ENCODE measurements at places on chromosomes 12 and 14. TPM values are rescaled to one million over a fixed set of nuclear protein-coding genes. Genes with fewer than 3 reads are reported as not detected.

GRCh38 chr12:91382081-91382543 lies 199.5 kb upstream of the DCN start:
- DNase-seq, result peak; percentile 81

The ATN1 gene
- total RNA-seq, result 109 TPM

The CHST11 gene
- 21.2 TPM for total RNA-seq

- DNase-seq, result no peak
These were observed 8.6 kb upstream of the HDAC7 start for GRCh38 chr12:47828008-47828975.

GRCh38 chr12:131682510-131682895 lies 28.4 kb upstream of the SFSWAP start:
- DNase-seq, result no peak

DNA sequence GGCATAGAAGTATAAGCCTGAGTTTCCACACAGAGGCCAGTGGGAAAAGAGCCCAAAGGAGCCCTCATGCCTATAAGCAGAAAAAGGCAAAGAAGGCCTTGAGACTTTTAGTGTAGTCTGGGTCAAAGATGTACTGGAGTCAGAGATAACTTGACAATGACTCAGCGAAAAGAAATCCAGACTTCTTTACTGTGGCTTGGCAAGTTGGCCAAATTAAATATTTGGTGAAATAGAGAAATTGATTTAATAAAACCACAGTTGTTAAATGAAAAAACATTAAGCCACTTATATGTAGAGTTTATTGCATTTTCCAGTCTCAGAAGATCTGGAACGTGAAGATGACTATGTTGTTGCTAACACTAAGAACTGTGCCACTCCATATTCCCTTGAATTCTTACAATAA lies 105.1 kb downstream of the TMTC3 start:
- no peak for DNase-seq

DNA sequence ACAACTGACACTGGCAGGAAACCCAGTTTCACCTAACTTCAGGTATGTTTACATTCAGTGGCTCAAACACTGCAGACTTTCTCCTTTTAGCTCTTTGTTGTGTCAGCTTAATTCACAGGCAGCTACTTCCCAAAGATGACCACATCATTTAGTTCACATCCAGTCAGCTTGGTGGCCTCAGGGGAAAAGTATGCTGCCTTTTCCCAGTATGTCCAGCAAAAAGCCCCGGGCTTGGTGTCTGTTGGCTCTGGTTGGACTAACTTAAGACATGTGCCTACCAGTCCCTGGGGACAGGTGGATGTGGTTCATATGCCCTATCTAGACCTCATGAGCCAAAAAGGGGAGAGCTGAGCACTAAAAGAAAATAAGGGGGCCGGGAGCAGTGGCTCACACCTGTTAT lies 56.4 kb downstream of the GOLGA5 start:
- no peak for DNase-seq

- no peak for DNase-seq
These were observed 652.5 kb downstream of the C12orf50 start for GRCh38 chr12:87376722-87377121.

The NEMF gene
- total RNA-seq, result 145 TPM

The TRIAP1 gene
- total RNA-seq, result 8.8 TPM

The PRPH gene
- 0.20 TPM for total RNA-seq

- DNase-seq, result no peak
These were observed 192.0 kb downstream of the TTC7B start for GRCh38 chr14:90624227-90624626.

DNA sequence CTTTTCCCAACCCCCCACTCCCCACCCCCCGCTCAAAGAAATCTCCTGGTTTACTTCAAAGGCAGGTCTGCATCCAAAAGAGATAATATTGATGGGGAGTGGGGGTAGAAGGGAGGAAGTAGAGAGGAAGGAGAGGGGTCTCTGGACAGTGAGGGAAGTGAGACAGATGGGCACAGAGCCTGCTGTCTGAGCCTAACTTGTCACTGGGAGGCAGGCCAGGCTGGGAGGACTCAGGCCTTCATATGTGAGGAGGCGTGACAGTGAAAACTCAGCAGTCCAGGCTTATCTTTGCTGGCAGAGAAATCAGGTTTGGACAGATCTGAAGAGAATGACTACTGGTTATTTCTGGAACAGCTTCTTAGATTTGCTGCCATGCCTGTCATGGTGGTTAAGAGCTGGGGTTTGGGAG lies 192.3 kb downstream of the NUAK1 start:
- DNase-seq, result no peak

GRCh38 chr12:95328708-95329107 lies 111.1 kb downstream of the VEZT start:
- DNase-seq, result no peak

The PTPRQ gene
- total RNA-seq, result 3.3 TPM

DNA sequence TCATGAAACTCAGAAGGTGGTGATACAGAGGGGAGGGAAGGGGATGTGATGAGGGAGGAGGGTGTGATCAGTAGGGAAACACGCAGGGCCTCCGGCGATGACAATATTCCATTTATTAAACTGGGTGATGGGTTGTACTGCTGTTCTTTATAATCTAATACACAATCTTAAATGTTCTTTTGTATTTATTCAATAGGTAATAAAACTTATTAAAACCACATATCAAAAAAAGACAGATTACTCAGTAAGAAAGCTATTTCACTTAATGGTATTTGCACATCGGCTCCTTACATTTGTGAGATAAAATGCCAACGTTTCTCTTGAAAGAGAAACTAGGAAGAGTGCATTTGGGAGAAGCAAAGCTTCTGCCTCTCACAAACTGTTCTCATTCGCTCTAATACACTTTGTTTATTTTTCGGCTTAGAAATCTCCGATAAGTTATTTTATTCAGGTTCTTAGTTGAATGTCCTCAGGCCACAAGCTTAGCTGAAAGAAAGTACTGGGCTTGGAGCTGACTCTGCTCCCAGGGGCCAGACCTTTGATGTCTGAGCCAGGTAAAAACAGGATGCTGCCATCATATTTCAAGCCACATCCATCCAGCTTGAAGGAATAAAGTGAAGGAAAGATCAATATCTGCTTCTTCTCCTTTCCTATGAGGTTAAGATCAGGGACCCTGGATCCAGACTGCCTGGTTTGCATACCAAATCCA lies 17.5 kb downstream of the STON2 start:
- no peak for DNase-seq

The ACOT4 gene
- 2.6 TPM for total RNA-seq

DNA sequence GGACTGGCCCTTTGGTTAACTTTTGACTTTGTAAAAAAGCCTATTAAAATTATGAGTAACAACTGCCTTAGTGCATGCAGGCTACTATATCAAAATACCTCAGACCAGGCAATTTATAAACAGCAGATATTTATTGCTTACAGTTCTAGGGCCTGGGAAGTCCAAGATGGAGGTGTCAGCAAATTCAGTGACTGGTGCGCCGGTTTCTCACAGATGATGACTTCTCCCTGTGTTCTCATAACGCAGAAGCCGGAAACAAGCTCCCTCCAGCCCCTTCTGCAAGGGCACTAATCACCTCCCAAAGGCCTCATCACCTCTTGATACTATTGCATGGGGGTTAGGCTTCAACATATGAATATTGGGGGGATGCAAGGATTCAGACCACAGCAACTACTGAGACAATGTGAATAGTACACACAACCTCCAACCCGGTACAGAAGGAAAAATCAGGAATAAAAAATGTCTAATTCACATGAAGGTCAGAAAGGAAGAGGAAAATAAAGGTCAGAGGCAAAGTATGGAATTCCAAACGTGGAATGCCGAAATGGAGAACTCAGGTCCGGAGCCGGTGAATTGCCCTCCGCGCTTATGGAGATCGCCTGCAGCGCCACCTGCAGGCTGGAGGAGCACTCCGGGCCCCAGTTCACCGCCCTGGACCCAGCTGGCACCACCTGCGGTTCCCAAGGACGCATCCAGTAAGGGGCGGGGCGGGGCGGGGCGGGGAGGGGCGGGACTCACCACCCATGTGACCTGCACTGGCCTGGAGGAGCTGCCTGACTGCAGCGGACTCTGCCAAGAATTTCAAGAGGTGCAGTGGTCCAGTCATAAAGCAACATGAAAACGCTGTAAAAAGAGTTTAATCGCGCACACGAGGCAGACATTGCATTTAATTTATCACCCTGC lies 203.4 kb downstream of the KIF26A start:
- no peak for DNase-seq

DNA sequence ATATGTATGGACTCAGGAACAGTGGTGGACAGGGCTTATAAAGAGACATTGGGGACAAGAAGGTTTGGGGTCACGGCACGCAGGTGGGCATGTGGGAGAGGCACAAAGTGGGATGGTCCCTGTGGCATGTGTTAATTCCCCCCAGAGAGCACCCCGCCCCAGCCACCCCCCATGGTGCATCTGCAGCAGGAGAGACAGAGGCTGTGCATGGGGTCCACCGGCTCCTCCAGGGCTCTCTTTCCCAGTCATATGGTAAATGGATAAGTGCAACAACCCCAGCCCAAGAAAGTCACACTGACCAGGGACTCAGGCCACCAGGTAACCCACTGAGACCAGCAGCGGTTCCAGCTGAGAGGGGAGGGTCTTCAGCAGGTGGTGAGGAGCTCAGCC lies 242.1 kb downstream of the BCL11B start:
- DNase-seq, result no peak

DNA sequence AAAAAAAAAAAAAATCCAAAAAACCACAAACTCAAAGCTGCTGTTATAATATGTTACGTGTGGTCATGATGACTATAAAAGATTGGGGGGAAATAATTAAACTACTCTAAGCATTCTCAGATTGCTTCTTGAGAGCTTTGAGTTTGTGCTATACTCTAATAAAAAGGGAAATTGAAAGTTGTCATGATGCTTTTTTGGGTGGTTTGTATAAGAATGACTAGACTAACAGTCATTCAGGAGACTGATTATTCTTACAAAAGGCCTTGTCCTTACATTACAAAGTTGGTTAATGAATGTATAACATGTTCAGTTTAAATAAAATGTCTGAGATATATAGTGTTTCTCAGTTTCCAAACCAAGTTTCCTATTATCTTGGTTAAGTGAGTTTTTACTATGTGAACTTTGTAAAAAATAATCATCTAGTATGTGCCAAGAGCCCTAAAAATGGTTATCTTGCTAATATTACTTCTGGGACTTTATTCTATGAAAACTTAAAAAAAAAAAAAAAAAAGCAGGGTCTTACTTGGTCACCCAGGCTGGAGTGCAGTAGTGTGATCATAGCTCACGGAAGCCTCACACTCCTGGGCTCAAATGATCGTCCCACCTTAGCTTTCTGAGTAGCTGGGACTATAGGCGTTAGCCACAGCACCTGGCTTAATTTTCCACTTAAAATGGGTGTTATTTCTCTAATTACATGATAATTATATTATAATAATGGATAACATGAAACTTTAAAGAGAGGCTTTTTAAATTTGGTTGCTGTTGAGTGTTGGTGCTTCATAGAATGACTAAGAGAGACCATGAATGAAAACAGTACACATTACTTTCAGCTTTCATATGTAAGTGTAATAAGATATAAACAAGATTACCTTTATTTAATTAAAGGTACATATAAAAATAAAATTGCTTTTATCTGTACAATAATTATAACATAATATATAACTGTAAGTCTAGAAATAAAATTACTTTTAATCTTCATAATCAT lies 459.6 kb upstream of the RGS6 start:
- no peak for DNase-seq

- no peak for DNase-seq
These were observed 707 bp downstream of the G2E3 start for GRCh38 chr14:30559638-30560091.

- no peak for DNase-seq
These were observed 7.6 kb downstream of the TSPAN9 start for GRCh38 chr12:3084742-3085141.

Measured in tibial nerve (tissue), 4 donors.